ENCODE measurements at places on chromosomes 2 and 18.

GRCh38 chr18:24500217-24500616, 39.8 kb downstream of the HRH4 start:
- no peak for DNase-seq

DNA sequence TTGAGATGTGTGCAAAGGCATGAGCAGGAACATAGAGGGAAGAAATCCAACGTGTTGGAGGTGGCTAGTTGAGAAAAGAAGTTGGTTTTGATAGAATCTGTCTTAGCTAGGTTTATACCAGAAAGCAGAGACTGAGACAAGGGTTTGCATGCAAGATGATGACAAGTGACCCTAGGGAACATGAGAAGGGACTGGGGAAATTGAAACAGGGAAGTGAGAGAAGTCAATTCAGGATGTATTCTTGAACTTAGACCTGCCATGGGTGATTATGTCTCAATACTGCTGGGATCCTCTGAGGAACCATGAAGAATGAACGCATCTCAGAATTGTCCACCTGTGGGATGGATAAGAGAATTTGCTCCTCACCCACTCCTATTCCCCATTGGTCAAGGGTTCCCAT, 20.5 kb downstream of the IL36A start:
- DNase-seq = no peak

DNA sequence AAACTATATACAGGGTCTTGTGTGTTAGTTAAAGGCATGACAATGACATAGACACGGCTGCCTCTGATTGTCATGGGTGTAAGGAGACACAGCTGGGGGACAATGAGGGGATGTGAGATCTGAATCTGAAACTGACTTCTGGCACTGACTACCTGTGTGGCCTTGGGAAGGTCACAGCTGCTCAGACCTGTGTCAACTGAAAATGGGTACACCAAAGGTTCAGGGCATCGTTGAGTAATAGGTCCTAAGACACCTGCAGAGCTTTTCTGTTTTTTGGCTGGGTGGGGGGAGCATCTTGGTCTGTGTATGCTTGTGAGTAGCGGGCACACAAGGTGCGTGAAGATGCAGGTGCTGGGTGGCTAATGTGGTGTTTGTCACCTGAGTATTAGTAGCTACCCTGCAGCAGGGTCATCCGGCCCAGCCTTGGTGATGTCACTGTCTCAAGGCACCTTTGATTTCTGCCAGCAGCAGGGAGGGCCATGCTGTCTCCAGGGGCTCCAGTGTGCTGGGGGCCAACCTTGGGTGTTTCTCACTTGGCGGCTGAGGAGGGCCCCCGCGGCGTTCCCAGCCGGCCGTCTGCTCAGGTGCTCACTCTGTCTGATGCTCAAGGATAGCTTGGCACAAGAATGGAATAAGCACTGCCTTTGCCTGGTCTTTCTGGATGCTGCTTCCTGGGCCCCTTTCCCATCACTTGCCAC, 53.1 kb upstream of the HS6ST1 start:
- DNase-seq = no peak

- no peak for DNase-seq
Measured at GRCh38 chr2:122710049-122710448, 954.6 kb downstream of the TSN start.

- no peak for DNase-seq
Measured at GRCh38 chr18:31439807-31440325, 7.7 kb upstream of the DSG3 start.

GRCh38 chr2:45890819-45891218, 239.3 kb downstream of the PRKCE start:
- no peak for DNase-seq

GRCh38 chr2:100334929-100335328, 12.6 kb upstream of the LONRF2 start:
- DNase-seq = no peak

GRCh38 chr18:43870626-43871025, 593.3 kb upstream of the SYT4 start:
- no peak for DNase-seq

- no peak for DNase-seq
Measured at GRCh38 chr2:44705356-44705755, 236.1 kb upstream of the SIX3 start.

- no peak for DNase-seq
Measured at GRCh38 chr18:43720041-43720440, 442.8 kb upstream of the SYT4 start.

DNA sequence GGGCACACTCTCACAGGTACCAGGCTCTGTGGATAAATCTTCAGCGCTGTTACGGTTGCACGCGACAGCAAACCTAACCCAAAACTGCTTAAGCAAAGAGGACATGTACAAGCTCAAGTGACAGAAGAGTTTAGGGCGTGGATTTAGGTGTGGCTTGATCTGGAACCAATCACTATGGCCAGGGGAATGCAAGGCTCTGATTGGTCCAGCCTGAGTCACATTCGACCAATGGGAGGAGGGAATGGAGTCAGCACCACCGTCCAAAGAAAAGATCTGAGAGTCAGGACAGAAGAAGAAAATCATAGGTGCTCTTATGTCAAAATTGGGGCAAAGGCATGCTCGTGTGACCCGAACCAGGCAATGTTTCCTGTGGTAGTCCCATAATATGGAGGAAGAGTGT, 139.0 kb downstream of the TRIM43 start:
- no peak for DNase-seq

- no peak for DNase-seq
Measured at GRCh38 chr2:15107137-15107536, 454.0 kb downstream of the NBAS start.

DNA sequence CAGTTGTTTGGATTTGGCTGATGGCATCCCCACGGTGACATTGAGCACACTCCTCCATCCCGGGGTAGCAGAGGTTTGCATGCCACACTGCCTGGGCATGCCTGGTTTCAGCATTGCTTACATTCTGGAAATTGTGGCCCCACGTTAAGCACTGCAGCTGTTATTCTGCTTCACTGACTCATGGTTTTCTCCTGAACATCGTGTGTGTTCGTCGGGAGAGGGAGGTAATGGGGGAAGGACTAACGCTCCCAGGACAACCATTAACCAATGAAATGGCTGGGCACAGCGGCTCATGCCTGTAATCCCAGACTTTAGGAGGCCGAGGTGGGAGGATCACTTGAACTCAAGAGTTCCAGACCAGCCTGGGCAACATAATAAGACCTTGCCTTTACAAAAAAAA, 28.2 kb upstream of the YWHAQ start:
- DNase-seq = no peak

GRCh38 chr2:196275646-196276352, 104.4 kb upstream of the STK17B start:
- no peak for DNase-seq

GRCh38 chr2:8204711-8205110, 477.1 kb upstream of the ID2 start:
- no peak for DNase-seq

- no peak for DNase-seq
Measured at GRCh38 chr2:62999905-63000304, 50.7 kb upstream of the OTX1 start.

DNA sequence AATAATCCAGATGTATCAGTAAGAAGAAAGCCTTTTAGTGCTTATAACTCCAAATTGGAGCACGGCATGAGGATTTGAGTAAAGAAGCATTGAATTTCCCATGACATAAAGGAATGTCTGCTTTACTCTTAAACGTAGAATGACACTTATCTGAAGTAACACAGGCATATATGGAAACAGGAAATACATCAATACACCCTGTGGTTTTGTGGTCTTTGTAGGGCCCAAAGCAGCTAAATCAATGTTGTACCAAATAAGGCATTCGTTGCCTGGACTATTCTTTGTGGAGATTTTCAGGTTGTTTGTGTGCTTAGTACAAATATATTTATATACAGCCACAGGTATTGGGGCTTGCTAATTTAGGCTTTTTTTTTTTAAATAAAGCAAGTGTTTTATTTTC, 660.5 kb downstream of the LRRTM4 start:
- no peak for DNase-seq

DNA sequence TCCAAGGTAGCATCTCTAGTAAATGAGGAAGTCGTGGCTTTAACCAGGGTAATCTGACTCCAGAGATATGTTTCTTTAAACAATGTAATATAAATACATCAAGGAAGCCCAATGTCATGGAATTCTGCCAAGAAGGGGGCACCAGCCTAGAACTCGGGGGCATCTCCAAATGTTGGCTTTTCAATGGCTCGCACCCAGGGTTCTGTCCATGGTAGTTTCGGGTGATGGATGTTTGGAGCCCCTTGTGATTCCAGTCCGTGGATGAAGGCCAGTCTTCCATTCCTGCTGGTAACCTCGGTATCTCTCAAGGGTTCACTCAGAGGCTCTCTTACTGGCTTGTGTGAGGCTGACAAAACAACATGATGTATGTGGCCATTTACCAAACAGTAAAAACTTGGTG, 91.7 kb upstream of the SPHKAP start:
- no peak for DNase-seq

DNA sequence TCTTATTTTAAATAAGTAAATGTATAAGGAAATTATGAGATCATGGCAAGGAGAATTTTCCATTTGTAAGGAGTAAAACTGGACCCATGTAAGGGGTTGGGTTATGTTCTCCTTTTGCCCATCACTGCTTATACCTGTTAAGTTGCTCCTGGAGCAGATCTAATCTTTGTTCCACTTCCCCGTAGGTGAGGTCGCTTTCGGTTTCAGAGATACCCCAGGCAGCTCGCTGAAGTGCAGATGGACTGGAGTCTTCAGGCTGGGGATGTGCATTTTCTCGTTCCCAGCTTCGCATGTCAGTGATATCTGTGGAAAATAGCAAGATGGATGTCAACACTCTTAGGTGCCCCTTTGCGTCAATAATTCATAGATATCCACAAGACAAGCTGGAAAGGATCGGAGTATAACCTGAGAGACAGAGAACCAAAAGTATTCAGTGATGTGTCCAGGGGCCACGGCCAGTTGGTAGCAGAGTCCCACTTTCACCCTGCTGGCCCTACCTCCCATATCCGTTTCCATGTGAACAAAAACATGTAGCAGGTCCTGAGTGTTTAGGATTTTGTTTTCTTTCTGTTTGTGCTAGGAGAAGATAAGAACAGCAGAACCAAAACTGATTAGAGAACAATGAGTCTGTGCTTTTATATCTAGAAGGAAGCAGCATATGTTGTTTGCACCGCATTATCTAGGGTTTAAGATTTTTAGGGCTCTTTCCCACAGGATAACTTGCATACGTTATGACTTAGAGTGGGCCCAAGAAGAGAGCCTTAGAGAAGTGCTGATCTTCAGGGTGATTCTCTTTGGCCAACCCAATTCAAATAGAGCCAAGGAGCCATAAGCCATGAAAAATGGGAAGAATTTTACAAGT, 36.0 kb downstream of the GCA start:
- DNase-seq = no peak

- no peak for DNase-seq
Measured at GRCh38 chr2:12727641-12728040, 10.9 kb downstream of the TRIB2 start.

DNA sequence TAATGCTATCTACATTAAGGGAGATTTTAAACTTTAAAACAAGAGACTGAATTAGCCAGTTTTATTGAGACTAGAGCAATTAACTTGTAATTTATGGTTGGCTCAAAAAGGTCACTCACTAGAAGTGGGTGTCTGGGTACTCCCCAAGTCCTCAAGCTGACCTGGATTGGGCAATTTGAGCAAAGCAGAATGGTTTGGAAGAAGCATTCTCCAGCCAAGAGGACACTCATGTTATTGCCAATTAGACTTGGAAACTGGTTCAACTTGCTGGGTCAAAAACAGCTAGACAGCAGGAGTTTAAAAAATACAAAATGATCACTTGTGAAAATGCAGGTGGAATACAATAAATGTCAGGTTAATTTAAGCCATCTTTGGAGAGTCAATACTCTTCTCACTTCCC, 29.5 kb upstream of the MYO1B start:
- DNase-seq = no peak

DNA sequence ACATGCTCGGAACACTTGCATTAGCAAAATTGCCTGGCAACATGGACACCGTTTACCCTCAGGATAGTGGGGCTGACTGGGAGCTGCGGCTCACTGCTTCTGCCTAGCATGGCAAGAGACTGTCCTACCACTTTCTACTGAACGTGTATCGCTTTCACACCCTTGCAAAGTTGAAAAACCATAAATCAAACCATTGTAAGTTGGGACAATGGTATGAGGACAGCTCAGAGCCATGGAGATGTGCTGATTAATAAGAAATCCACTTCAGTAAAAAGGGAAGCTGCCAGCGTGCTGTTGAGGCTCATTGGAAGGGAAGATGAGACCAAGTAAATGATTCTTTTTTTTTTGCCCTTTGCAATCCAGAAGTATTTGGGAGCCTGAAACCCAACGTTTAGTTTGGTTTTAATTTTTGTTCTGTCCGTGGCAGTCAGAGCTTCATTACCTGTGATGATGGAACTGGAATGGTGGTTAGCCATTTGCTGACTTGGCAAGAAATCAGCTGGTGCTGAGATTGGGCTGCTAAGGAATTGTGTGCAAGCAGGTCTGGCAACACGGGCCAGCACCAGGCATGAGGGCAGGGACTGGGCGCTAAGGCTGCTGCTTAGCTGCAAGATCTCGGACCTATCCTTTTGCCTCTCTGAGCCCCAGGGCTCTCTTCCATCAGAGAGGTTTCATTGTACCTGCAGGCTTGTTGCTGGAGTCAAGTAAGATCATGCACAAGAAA, 75.5 kb upstream of the HS6ST1 start:
- no peak for DNase-seq

DNA sequence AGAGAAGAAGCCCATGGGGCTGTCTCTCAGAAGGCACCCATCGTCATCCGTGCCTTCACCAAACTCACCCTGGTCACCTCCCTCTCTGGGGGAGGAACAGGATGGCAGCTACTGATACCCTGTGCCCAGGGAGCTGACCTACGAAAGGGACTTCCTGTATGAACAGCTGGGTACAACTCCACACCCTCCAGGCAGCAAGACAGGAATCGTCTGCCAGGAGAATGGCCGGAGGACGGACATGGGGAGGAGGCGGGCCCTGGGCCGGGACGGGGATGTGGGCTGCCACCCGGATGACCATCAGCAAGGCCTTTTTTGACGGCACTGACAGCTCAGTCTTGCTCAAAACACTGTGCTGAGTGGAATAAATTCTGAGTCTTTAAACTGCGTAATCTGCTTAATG, 243.6 kb downstream of the HDAC4 start:
- no peak for DNase-seq

DNA sequence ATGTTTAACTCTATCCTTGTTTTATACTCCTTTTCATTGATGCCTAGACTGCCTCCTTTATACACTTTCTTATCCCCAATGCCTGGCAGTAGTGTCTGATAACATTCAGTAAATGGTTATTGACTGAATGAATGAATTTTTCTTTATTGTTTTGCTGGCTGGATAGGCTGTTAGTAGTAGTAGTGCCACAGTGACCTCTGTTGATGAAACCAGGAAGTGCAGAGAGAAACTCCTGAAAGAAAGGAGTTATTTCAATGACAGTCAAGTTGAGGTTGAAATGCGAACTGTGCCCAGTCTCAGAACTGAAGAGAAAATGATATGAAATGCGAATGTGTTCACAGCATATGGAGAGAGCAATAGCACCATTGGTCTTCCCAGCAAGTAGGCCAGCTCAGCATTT, 26.8 kb upstream of the SLC9A2 start:
- no peak for DNase-seq

DNA sequence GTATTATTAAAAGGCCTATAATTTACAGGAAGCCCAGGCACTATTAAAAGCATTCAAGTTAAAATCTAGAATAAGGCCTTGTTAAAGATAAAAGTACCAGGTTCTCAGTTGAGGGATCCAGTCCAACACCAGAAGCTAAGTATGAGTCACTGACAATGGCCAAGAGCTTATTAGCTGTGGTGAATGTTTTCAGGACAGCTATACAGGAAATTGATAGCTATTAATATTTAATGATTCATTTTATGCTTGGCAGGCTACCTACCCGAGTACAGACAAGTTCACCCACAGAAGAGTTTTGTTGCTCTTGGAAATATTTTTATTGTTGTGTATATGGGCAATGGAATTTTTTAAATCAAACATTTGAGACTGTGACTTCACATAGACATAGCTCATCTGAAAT, 729.6 kb upstream of the ZNF804A start:
- no peak for DNase-seq

Data from NCI-H1694 treated with DMSO at 0.1 percent for 48 hours (cell line).